ENCODE measurements at places on chromosomes 7 and 10.

- DNase-seq = no peak
These were observed 242.2 kb downstream of the RAB11FIP2 start for GRCh38 chr10:117804470-117805011.

DNA sequence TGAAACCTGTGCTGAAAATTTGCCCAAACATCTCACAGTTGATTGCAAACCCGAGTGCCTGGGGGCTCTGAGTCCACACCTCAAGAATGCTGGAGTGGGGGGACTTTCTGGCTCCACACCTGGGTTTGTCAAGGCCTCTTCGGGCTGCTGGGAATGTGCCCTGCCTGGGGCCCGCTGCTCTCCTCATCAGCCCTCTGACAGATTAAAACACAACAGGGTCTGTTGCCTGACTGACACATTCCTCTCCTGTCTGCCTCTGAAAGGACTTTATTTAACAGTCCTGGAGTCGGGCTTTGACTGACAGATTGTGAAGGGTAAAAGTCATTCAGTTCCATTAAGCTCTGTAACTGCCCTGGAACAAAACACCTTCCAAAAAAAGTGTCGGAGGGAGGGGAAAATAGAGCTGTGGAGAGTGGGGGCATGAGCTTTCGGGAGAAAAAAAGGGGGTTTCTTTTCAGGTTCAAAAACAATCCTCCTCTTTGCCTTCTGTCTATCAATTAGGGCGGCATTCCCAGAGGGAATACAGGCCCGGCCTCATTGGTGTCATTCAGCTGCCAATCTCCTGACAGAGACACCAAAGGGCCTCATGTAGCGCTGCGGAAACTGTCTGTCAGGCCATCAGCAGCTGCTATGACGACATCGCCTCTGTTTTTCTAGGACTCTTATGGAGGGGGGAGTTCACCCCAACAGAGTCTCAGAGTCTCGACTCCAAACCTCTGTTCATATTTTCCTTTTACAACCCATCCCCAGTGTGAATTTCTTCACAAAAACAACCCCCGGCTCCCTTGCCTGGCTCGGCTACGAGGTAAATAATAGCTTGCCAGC is 398.8 kb upstream of the NFE2L3 start:
- DNase-seq = no peak

GRCh38 chr10:116688741-116689495 is 53.4 kb downstream of the HSPA12A start:
- no peak for DNase-seq

DNA sequence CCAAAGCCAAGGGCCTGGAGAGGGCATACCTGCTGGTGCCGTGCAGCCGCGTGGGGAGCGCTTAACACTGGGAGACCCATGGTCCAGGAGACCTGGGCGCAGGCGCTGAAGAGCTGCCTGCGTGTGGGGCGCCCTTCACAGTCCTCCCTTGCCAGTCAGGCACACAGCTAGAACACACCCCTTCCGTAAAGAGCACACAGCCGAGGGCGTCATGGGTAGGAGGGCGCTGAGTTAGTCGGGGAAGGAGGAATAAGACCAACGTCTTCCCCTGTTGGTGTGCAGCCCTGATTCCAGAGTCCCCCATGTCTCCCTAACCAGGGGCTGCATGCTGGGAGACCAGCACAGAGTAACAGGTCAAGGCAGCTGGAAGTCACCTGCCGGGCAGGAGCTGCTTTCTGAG is 273.9 kb downstream of the USP6NL start:
- DNase-seq = no peak

GRCh38 chr7:18614841-18615240 is 119.3 kb downstream of the HDAC9 start:
- DNase-seq = no peak

GRCh38 chr10:24467605-24468004 is 256.1 kb downstream of the ARHGAP21 start:
- no peak for DNase-seq

DNA sequence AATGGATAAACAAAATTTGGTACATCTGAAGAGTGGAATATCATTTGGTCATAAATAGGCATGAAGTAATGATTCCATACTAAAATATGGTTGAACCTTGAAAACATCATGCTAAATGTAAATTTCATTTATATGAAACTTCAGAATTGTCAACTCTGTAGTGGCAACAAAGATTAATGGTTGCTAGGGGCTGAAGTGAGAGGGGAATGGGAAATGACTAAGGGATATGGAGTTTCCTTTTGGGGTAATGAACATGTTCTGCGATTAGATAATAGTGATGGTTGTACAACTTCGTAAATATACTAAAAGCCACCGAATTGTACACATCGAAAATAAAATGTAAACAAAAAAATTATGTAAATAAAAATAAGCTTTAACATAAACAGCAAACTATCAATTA is 384.1 kb upstream of the STEAP1 start:
- no peak for DNase-seq

DNA sequence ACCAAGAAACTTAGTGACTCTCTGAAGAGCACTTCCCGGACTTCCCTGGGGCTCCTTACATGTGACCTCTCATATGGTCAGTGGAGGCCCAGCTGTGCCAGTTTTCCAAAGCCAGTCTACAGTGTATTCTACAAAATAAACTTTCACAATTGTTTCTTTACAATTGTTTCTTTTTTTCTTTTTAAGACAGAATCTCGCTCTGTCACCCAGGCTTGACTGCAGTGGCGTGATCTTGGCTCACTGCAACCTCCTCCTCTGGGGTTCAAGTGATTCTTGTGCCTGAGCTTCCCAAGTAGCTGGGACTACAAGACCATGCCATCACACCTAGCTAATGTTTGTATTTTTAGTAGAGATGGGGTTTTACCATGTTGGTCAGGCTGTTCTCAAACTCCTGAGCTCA is 25.9 kb downstream of the CYP17A1 start:
- no peak for DNase-seq

GRCh38 chr7:22256541-22257096 is 100.3 kb downstream of the RAPGEF5 start:
- no peak for DNase-seq

GRCh38 chr10:71643904-71644303 is 75.7 kb downstream of the C10orf105 start:
- no peak for DNase-seq

DNA sequence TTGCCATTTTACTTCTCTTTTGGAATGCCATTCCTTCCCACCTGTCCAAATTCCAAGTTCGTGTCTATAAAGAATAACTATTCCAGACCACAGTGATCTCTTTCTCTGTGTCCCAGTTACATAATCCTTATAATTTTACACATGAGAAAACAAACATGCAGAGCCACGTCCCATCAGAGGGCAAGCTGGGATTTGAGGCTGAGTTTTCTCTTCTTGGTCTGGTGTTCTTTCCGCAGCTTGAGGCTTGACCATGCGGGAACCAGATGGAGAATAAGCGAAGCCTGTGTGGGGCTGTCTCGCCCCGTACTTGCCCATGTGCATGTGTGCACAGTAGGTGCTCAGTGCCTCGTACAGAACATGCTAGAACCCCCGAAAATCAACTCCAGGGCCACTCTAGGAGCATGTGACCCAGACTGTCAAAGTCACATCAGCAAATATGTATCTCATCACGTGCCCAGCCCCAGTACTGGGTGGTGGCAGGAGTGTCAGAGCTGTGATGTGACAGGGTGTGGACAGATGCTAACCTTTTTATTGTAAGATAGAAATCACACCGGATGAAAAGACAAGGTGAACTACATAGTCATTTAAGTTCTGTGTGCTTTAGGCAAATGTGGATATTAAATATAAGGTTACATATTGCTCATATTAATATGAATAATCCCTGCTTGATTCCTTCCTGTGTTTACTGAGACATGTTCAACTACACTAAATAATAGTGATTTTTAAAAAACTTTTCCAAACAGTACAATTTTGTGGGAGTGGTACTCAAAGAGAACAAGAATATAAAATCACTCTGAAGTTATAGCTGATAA is 3.2 kb downstream of the INSIG1 start:
- no peak for DNase-seq

- DNase-seq = no peak
These were observed 55.5 kb upstream of the STARD3NL start for GRCh38 chr7:38122501-38122900.

DNA sequence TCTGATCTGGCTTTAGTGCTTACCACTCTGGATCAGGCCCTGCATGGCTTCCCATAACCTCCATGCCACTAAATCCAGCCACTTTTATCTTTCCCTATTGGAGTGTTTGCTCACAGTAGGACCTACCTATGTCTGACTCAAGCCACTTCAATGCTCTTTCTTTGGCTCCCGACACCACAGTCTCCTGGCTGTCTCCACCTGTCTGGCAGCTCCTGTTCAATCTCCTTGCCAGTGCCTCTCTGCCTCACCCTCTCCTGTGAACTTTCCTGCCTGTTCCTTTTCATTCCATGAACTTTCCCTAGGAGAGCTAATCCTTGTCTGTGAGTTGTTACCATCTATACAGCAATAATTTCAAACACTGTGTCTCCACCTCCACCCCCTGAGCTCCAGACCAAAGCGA is 82.6 kb upstream of the UCN3 start:
- no peak for DNase-seq

- DNase-seq = no peak
These were observed 407.7 kb downstream of the SH2D4B start for GRCh38 chr10:80945264-80945880.

- DNase-seq = no peak
These were observed 411.0 kb upstream of the DPP6 start for GRCh38 chr7:153641199-153641598.

DNA sequence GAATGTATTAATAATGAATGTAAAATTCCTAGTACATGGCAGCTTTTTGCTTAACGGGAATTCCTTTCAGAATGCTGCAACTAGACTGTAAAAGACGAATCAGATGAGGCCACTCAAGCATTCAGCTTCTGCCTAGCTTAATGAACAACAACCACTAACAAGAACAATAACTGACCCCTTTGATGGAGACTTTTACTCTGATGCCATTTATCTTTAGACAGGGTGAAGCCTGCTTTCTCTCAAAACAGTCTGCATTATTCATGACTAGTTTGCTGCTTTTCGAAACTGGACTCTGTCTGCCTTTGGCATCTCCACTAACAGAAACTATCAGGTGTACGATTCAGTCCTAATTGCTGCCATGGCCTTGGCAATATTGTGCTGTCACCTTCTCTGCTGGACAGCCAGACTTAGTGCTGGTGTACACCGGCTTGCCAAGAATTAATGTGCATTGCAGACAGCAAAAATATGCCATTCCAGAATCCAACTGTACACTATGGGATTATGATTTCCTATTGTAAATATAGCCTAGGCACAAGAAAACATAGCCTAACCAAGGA is 295.5 kb upstream of the CDC14C start:
- no peak for DNase-seq

GRCh38 chr7:116734710-116735109 is 62.7 kb downstream of the MET start:
- no peak for DNase-seq

- no peak for DNase-seq
These were observed 37.8 kb downstream of the CLRN3 start for GRCh38 chr10:127854769-127855590.

DNA sequence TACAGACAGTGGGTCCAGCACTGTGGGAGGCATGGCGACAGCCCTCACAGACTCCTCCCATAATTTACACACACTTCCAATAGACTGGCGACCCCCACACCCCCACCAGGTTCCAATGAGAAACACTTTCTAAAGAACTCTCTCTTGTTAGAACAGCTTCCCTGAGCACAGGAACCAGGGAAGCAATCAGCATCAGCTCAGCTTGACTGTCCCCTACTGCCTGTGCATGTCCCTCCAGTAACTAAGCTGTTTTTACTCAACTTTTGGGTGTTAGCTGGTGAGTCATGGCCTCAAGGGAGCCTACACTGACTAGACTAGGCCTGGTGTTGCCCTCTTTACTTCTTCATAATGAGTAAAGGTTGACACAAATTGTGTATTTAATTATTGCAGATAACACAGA is 32.6 kb upstream of the HERPUD2 start:
- no peak for DNase-seq

GRCh38 chr10:132363921-132364593 is 32.1 kb downstream of the LRRC27 start:
- DNase-seq = peak; percentile 11

- no peak for DNase-seq
These were observed 180.1 kb downstream of the GRM3 start for GRCh38 chr7:86823769-86824168.

DNA sequence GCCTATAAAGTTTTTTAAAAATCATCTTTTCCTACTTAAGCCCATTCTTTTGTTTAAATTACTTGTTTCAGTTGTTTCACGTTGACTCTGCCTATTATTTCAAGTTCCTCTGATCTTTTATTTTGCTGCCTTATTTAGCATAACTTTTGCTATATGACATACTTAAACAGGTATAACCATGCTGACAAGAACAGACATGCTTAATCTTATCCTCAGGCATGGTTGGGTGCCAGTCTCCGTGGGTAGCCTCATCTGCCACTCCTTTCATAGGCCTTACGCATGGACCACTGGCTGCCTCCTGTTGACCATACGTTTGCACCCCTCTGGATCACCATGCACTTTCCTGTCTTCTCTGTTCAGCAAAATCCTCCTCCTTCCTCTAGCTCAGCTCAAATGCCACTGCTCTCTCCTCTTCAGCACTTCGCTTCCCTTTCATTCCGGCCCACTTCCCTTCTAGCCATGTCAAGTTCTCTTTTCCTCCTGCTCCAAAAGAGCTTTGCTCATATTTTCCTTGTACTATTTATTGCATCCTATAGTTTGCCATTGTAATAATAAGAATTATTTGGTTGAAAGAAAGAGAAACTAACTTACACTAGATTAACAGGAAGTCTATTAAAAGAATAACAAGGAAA is 10.0 kb upstream of the TSPAN33 start:
- no peak for DNase-seq

DNA sequence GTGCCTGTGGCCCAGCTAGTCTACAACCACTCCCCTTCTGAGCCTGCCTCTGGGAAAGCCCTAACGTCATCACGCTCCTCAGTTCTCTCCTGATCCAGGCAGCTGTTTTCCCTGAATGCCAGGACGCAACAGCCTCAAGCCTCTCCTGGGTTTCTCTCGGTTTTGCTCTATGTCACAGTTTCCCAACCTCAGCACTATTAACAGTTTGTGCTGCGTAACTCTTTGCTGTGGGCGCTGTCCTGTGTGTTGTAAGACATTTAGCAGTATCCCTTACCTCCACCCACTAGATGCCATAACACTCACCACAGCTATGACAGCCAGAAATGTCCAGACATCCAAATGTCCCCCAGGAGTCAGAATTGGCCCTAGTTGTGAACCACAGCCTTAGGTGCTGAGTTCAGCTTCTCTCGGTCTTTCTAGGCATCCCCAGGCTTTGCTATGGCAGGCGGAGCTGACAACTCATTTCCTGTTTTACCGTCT is 226.3 kb upstream of the NPVF start:
- no peak for DNase-seq

DNA sequence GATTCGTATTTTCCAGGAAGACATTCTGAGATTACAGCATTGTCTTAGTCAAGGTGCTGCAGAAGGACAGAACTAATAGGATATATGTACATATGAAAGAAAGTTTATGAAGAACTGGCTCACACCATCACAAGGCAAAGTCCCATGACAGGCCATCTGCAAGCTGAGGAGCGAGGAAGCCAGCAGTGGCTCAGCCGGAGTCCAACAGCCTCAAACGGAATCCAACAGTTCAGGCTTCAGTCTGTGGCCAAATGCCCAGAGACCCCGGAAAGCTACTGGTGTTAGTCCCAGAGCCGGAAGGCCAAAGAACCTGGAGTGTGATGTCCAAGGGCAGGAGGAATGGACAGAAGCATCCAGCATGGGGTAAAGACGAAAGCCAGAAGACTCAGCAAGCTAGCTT is 4.4 kb upstream of the ZFAND2A start:
- DNase-seq = no peak

- no peak for DNase-seq
These were observed 4.1 kb downstream of the EMX2 start for GRCh38 chr10:117546581-117547015.

Measured in stimulated activated CD4-positive, alpha-beta T cell treated with anti-CD3 and anti-CD28 coated beads, TNF-alpha, amount 100 ng/mL, for 24 hours (primary cell).